ENCODE measurements at places on chromosomes 12 and 14.

DNA sequence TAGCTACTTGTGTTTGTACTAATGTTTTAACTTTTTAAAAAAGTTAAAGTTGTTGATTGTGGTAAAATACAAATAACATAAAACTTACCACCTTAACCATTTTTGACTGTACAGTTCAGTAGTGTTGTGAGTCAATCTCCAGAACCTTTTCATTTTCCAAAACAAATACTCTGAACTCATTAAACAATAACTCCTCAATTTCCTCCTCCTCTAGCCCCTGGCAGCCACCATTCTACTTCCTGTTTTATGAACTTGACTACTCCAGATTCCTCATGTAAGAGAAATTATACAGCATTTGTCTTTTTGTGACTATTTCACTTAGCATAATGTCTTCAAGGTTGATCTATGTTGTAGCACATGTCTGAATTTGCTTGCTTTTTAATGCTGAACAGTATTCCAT is 299.1 kb upstream of the AMIGO2 start:
- DNase-seq = no peak

- no peak for DNase-seq
Observed at GRCh38 chr12:40681148-40681547, 11.1 kb upstream of the CNTN1 start.

GRCh38 chr12:112924986-112925385 is 13.3 kb upstream of the OAS3 start:
- DNase-seq = no peak

- DNase-seq = no peak
Observed at GRCh38 chr12:24116548-24116947, 167.1 kb upstream of the SOX5 start.

DNA sequence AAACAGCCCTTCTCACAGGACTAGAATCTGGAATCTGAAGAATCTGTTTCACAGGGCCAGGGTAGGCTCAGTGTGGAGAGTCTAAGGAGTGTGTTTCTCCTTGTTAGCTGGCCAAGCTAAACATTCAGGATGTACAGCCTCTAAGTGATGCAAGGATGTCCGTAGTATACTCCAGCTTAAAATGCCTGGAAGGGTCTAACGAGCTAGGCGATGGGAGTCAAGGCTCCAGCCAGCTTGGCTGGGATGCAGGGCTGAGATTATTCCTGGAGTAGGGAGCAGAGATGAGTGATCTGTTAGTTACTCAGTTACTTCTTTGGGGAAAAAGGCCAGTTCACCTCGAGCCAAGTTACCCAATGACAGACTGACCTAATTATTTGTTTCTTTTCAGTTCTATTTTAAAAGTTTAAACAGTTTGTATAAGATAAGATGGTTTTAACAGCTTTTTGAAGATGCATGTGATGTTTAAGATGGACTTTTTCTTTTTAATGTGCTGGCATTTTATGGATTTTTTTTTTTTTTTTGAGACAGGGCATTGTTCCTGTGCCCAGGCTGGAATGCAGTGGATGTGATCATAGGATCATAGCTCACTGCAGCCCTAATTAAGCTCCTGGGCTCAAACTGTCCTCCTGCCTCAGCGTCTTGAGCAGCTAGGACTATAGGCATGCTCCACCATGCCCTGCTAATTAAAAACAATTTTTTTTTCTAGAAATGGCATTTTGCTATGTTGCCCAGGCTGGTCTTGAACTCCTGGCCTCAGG is 41.1 kb downstream of the SYNE2 start:
- DNase-seq = no peak

DNA sequence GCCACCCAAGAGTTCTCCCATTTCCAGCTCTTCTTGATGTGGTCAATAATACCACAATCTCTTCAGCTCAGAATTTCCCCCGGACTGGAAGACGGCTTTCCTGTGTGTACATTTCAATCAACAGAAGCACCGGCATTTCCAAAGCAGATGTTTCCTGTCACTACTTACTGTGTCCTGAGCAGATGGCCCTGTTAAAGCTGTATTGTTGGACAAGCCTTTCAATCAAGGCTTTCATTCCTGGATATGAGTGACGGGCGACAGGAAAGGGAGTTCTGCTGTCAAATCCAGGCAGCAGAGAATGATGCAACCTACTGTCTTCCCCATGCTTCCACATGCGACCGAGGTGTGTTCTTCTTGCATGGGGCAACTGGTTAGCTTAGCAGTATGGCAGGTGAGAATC is 76.4 kb upstream of the CCDC60 start:
- DNase-seq = no peak

DNA sequence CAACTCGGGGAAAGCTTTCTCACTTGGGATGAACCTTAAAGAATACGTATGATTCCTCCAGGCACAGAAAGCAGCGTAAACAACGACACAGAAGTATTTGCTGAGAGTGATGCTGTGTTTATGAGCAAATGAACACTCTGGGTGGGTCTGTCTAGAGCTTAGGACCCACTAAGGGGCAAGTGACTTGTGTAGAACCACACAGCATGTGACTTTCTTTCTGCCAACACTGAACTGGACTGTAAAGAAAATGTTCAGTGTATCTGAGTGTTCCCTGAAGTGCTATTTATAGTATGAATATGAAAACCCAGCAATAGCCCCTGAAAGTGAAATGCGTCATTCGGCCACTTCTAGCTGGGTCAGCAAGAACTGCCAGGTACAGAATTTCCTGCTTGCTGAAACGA is 78.5 kb downstream of the ST8SIA1 start:
- no peak for DNase-seq

GRCh38 chr14:33777681-33778080 is 173.2 kb downstream of the EGLN3 start:
- no peak for DNase-seq

DNA sequence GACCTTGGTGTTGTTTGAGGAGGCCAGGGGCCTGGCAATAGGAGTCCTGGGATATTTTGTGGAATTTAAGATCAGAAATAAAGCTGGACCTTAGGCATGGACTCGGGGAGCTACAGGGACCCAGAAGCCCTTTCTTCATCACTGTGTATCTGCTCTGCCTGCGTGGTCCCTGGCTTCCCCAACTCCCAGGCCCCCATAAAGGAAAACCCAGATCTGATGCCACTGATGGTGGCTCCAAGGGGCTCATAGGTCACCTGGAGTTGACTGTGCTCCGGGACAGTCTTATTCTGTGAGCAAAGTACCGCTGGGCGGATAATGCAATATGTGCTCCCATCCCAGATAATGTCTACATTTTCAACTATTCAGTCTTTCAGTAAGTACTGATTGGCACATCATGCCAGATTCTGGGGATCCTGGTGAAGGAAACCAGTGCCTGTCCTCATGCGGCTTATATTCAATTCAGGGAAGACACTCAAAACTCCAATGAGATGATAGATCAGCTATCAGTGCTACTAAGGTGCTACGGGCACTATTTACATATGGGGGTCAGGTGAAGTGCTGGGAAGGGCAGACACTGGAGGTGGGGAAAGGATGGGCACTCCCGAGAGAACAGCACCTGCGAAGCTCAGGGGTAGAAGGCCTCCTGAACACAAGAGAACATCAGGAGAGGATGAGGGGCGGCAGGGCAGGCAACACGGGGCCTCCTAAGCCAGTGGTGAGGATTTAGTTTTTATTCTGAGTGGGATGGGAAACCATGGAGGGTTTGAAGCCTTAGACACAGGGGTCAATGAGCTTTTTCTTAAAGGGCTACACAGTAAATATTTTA is 5.5 kb upstream of the SELPLG start:
- DNase-seq = no peak

- no peak for DNase-seq
Observed at GRCh38 chr12:5050542-5050941, 6.9 kb downstream of the KCNA5 start.

- peak; percentile 83 for DNase-seq
Observed at GRCh38 chr12:121534495-121535148, 46.2 kb downstream of the KDM2B start.

GRCh38 chr12:21324551-21324950 is 10.2 kb downstream of the SLCO1A2 start:
- no peak for DNase-seq

- no peak for DNase-seq
Observed at GRCh38 chr14:102078831-102079699, 7.8 kb downstream of the HSP90AA1 start.

DNA sequence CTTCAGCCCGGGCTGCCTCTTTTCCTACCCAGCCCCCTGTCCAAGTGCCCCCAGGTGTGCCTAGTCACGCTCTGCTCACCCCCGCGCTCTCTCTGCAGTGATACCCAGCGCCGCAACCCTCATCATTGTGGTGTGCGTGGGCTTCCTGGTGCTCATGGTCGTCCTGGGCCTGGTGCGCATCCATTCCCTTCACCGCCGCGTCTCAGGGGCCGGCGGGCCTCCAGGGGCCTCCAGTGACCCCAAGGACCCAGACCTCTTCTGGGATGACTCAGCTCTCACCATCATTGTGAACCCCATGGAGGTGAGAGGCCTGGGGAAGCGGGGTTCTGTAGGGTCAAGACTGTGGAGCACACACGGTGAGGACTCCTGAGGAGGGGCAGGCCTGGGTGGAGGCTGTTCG is 27.2 kb downstream of the CLSTN3 start:
- no peak for DNase-seq

- no peak for DNase-seq
Observed at GRCh38 chr12:7146228-7146627, 16.1 kb downstream of the CLSTN3 start.

- no peak for DNase-seq
Observed at GRCh38 chr14:53156238-53156637, 3.1 kb upstream of the DDHD1 start.

DNA sequence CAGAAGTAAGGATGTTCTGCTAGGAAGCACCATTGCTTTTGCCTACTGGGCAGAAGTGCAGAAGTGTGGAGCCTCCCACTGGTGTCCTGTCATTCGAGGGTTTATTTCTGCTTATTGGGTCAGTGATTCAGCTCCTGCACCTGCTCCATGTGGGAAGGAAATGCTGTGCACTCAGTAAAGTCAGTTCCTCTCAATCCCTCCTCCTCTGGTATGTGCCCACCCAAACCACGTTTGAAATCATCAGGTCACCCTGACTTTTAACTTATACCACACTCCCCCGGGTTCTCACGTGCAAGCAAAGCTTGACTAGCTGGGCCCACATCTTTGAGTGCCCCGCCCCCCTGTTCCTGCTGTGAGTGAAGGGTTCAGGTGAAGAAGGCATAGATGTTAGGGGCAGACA is 223.7 kb downstream of the CHST11 start:
- DNase-seq = no peak

GRCh38 chr12:58880639-58881038 is 39.7 kb downstream of the LRIG3 start:
- DNase-seq = no peak

DNA sequence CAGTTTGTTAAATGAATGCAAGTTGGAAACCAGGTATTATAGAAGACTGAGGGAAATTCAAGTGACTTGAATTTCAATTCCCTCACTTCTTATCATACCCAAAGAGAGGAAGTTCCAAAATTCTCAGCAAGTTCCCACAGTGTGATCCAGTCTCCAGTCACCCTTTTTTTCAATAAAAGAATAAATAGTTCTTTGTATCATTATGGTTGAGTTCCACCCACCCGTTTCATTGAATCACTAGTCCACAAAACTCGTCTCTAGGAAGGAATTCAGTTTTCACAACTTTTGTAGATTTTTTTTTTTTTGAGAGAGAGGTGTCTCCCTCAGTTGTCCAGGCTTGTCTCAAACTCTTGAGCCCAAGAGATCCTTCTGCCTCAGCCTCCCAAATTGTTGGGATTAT is 1.6 kb upstream of the TMEM30B start:
- DNase-seq = no peak

DNA sequence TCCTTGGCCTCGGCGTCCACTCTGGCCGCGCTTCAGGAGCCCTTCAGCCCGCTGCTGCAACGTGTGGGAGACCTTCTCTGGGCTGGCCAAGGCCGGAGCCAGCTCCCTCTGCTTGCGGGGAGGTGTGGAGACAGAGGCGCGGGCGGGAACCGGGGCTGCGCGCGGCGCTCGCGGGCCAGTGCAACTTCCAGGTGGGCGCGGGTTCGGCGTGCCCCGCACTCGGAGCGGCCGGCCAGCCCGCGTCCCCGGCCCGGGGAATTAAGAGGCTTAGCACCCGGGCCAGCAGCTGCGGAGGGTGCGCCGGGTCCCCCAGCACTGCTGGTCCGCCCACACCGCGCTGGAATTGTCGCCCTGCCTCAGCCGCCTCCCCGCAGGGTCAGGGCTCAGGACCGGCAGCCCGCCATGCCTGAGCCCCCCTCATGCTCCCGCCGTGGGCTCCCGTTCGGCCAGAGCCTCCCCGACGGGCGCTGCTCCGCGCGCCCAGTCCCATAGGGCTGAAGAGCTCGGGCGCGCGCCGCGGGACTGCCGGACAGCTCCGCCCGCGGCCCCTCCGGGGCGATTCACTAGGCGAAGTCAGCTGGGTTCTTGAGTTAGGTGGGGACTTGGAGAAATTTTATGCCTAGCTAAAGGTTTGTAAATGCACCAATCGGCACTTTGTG is 673.9 kb downstream of the SLC16A7 start:
- DNase-seq = no peak

DNA sequence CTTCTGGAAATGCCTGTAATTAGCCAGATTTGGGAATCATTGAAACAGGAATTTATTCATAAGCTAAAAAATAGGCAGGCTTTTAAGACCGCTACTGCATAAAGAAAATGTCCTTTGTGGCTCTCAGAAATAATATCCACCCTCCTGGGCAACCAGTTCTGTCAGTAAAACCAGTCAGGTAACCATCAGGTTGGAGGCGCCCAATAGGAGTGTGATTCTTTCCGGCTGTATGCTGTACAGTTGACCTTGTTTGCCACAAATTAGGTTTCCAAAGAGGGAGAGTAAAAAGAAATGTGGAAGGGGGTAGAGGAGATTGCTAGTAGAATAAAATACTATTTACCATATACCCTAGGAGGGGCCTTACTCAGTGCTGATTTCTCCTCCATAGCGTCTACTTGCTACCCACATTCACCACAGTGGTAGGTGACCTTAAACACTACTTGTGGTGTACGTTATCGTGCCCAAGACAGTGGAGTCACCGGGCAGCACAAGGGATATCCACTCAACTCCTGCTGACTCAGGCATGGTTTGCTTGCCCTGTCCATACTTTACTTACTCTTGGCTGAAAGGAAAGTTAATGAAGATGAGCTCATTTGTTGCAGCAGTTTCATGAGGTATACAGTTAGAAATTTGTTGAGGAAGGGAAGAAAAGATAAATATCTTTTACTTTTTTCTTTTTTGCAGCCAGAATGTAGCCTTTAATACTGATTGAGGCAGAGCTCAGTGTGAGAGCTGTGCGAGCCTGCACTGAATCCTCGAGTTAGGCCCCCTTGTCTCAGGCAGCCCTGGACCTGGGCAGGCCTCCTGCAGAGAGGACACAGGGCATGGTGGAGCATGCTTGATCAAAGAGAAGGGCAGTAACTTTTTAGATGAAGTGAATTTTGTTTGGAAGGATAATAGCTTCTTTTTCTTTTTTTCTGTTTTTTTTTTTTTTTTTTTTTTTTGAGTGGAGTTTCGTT is 76.7 kb downstream of the DIP2B start:
- DNase-seq = no peak
